Activated B cell treated with CpG ODN at 0.5 μM for 24 hours (primary cell): ENCODE measurements at places on chromosomes 4 and X. TPM values are rescaled to one million over a fixed set of nuclear protein-coding genes. Genes with fewer than 3 reads are reported as not detected.

WDFY3 gene
- 0.04 and 0.05 TPM in 2 replicates for total RNA-seq

PPP2R2C gene
- total RNA-seq, result not detected in 2 replicates

HS6ST2 gene
- total RNA-seq, result not detected in 2 replicates

TLL1 gene
- not detected in 2 replicates for total RNA-seq

GPC3 gene
- not detected in 2 replicates for total RNA-seq

DNA sequence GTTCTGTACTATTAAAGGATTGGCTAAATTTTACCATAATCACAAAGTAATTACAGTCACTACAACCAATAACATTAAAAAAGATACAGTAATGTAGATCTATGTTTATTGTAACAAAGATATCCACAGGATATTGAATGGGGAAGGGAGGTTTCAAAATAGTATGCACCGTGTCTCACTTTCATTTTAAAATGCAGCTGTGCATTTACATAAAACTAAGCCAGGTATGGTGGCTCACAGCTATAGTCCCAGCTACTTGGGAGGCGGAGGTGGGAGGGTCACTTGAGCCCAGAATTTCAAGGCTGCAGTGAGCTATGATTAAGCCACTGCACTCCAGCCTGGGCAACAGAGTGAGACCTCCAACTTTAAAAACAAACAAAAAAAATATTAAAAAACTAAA lies 8.5 kb downstream of the SRP72 start:
- H3K4me1 ChIP-seq, result peaks cover 7% of the 10 kb centered on the region
- H3K4me3 ChIP-seq, result no peak overlapping the region
- no peak for DNase-seq
- H3K27me3 ChIP-seq, result no peaks in the 10 kb centered on the region

GRCh38 chrX:123348468-123348867 lies 164.4 kb downstream of the GRIA3 start:
- no peak overlapping the region for H3K4me3 ChIP-seq
- H3K27ac ChIP-seq, result no peak overlapping the region
- no peak for DNase-seq
- peaks cover 2% of the 10 kb centered on the region for H3K27me3 ChIP-seq
- H3K4me1 ChIP-seq, result no peaks in the 10 kb centered on the region

DNA sequence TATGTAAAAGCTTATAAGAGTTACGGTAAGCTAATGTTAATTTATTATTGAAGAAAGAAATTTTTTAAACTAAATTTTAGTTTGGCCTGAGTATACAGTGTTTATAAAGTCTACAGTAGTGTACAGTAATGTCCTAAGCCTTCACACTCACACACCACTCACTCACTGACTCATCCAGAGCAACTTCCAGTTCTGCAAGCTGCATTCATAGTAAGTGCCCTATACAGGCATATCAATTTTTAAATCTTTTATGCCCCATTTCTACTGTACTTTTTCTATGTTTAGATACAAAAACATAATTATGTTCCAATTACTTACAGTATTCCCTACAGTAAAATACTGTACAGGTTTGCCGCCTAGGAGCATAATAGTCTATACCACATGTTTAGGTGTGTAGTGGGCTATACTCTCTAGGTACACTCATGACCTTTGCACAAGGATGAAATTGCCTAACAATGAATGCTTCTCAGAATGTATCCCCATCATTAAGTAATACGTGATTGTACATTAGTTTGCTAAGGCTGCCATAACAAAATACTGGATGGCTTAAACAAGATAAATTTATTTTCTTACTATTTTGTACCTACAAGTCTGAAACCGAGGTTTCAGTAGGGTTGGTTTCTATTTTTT lies 333.8 kb upstream of the PCDH7 start:
- H3K36me3 ChIP-seq, result no peaks in the 10 kb centered on the region
- H3K4me1 ChIP-seq, result no peaks in the 10 kb centered on the region
- no peak overlapping the region for H3K4me3 ChIP-seq
- H3K27me3 ChIP-seq, result no peaks in the 10 kb centered on the region

- no peak overlapping the region for H3K27ac ChIP-seq
- no peaks in the 10 kb centered on the region for H3K4me1 ChIP-seq
- H3K36me3 ChIP-seq, result no peaks in the 10 kb centered on the region
- DNase-seq, result no peak
- H3K4me3 ChIP-seq, result no peak overlapping the region
Measured at GRCh38 chr4:176894498-176894897, 101.8 kb upstream of the VEGFC start.

- no peak for DNase-seq
- no peaks in the 10 kb centered on the region for H3K4me1 ChIP-seq
- H3K27me3 ChIP-seq, result no peaks in the 10 kb centered on the region
- H3K36me3 ChIP-seq, result no peaks in the 10 kb centered on the region
- no peak overlapping the region for H3K4me3 ChIP-seq
Measured at GRCh38 chr4:66688674-66689073, 856.6 kb downstream of the CENPC start.
